ENCODE measurements at places on chromosomes 1 and 21.
A peak's percentile ranks its signal among the peaks of the same experiment; 100 is the strongest.

GRCh38 chr1:174197547-174197946 is 38.2 kb downstream of the RABGAP1L start:
- no peak for DNase-seq

GRCh38 chr1:162682013-162682419 is 49.8 kb downstream of the DDR2 start:
- DNase-seq = no peak

GRCh38 chr1:168709405-168710363 is 19.3 kb downstream of the DPT start:
- peak; percentile 51 for DNase-seq

GRCh38 chr21:39029086-39029755 is 154.0 kb downstream of the PSMG1 start:
- peak; percentile 74 for DNase-seq

DNA sequence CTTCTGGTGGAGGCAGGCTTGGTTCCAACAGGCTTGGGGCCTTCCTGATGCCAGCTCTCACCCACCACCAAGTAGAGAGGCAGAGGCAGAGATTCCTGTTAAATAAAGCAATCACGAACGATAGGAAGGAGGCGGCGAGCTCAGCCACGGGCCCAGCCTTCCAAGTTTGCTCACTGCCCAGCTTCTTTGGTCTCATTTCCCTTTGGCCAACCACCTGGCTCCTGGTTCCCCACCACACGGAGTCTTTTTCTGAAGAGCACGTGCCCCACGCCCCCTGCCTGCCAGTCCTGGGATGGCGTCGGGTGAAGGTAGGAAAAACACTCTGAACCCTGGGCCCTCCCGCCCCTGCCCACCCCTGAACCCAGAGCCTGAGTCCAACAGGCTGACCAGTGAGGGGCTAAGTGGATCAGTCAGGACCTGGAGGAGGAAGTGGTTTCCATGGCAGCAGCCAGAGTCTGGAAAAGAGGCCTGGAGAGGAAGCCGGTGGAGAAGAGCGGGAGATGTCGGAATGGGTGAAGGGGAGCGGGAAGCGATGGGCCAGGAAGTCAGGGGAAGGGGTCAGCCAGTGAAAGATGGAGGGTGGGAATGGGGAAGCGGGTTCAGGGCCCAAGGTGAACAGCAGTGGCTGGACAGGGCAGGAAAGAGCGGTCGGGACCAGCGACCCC is 158.2 kb upstream of the KLHDC7A start:
- peak; percentile 80 for DNase-seq

- DNase-seq = no peak
Measured at GRCh38 chr1:99503276-99503747, 142.6 kb upstream of the PALMD start.

GRCh38 chr1:26156285-26157038 is 2.4 kb upstream of the FAM110D start:
- peak; percentile 89 for DNase-seq
